Motor neuron (in vitro differentiated cells): ENCODE measurements at places on chromosomes 3 and 15. TPM values are rescaled to one million over a fixed set of nuclear protein-coding genes. Genes with fewer than 3 reads are reported as not detected.

Gene AQP9
- total RNA-seq = 0.05 TPM in 1 of 2 replicates, not detected in the other

Gene AP3B2
- total RNA-seq = 4.0 and 4.7 TPM in 2 replicates

Gene CPEB1
- total RNA-seq = 12.2 and 16.4 TPM in 2 replicates

Gene CPA3
- total RNA-seq = not detected in 2 replicates

Gene ELL3
- total RNA-seq = 0.38 and 0.81 TPM in 2 replicates

Gene MAP4
- 120 and 131 TPM in 2 replicates for total RNA-seq

Gene THRB
- 14.4 and 14.8 TPM in 2 replicates for total RNA-seq

Gene SAMD7
- 0.10 TPM in 1 of 2 replicates, not detected in the other for total RNA-seq

Gene PLXND1
- 59.0 and 67.4 TPM in 2 replicates for total RNA-seq

Gene ARRDC4
- total RNA-seq = 77.6 and 78.0 TPM in 2 replicates

Gene RTP1
- 1.1 TPM in 2 replicates for total RNA-seq

Gene TPRG1
- total RNA-seq = 2.0 and 2.5 TPM in 2 replicates

GRCh38 chr15:80002267-80002666, 31.3 kb upstream of the BCL2A1 start:
- no peak for ATAC-seq

GRCh38 chr3:58116161-58116955, 94.4 kb downstream of the DNASE1L3 start:
- no peak for ATAC-seq

DNA sequence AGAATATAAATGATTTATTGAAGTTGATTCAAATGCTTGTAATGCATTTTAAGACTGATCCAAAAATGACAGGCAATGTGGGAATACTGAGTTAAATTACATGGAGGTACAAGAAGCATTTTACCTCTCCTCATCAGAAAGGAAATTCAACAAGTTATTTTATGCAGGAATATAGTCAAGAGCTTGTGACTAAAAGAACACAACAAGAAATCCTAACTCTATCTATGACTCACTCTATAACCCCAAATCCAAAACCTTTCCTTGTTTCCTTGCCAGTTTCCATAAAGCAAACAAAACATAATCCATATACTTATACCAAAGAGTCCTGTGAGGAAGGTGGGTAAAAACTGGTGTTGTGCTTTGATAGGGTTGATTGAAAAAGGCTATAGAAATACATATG, 30.8 kb downstream of the SIN3A start:
- ATAC-seq = no peak

DNA sequence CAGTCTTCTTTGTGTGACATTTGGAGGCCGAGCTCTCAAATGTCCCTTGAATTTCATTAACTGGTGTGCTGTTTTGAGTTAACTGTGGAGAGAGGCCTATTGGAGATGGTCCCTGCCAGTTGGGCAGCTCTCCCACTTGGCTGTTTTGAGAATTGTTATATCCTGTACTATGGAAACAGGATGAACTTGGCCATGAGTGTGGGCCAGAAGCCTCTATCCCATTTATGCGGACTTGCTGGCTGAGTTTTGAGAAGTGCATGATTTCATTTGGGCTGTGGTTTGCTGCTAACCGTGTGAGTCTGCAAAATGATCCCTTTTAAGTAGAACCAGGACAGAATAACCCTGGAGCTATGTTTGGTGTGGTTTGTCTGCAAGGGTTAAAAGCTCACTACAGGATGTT, 366.0 kb downstream of the PTPRG start:
- ATAC-seq = no peak

- ATAC-seq = peak; percentile 25
Observed at GRCh38 chr3:161576311-161576710, 79.7 kb downstream of the OTOL1 start.

GRCh38 chr3:181771120-181771519, 59.4 kb downstream of the SOX2 start:
- no peak for ATAC-seq

- ATAC-seq = no peak
Observed at GRCh38 chr15:92645051-92645631, 10.4 kb downstream of the FAM174B start.

DNA sequence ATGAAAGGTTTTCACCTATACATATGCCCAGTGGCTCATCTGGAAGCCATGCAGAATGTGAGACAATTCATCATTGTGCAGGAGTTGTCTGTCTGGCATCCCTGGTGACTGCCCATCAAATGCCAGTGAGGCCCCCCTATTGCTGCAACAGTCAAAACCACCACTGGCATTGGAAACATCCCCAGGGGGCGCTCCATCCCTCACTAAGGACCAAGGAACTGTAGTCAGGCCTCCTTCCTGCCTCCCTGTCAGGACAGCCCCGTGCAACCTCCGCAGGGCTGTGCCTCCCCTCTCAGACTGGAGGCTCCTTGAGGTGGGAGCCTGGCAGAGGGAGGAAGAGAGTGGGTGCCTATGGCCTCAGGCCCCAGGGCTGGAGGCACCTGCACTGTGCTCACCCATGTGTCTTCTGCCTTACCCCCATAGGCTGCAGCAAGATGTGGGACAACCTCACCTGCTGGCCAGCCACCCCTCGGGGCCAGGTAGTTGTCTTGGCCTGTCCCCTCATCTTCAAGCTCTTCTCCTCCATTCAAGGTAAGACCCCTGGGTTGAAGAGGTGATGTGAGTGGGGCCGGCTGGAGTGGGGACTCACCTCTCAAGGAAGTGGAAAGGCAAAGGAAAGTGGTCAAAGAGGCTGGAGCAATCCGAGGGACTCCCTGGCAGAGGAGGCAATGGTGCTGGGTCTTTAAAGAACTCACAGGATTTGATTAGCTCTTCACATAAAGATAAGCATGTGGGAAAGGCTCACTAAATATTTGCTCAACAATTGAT, 16.5 kb downstream of the VIPR1 start:
- ATAC-seq = no peak

DNA sequence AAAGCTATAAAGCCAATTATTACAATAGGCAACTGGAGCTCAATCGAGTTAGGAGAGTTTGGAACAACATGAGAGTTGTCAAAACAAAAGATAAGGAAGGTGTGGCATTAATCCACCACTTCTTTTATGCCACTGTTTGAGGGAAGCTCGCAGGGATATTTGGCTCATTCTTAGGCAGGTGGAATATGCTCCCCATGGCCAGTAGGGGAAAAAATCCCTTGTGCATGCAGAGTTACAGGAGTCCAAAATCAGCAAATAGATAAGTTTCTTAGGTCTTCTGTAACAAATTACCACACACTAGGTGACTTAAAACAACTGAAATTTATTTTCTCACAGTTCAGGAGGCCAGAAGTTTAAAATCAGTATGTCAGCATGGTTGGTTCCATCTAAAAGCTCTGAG, 135.4 kb upstream of the SYNPR start:
- ATAC-seq = no peak

GRCh38 chr3:138314751-138315150, 14.9 kb downstream of the NME9 start:
- no peak for ATAC-seq

DNA sequence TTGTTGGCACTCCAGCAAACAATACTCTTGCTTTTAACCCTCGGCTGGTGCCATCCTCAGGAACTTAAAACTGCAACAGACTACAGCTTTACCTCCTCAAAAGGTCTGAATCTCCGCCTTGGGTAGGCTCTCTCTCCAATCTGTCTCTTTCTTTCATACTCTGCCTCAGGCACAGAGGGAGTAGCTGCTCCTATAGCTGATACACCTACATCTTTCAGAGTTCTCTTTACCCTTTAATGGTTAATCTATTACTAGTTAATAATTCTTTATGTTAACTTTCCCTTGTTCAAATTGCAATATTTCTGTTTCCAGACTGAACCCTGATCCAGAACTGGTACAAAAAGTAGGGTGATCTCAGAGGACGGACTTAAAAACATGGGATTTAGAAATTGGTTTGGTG, 66.2 kb downstream of the MAP4 start:
- ATAC-seq = no peak

DNA sequence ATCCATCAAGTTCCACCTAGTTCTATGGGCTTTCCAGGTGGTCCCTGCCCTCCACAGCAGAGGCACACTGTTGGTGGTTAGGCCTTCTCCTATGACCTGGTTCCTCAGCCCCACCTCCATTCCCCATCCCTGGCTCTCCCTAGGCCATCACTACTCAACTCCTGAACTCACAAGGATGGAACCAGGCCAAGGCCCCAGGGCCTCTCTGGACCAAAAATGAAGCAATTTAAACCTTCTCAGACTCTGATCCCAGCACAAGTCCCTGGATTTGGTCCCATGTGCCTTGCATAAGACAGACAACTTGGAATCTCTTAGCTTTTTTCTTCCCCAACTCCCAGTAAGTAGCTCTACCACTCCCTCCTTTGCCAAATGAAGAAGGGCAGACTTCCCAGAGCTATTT, 14.4 kb upstream of the ACAN start:
- ATAC-seq = no peak

DNA sequence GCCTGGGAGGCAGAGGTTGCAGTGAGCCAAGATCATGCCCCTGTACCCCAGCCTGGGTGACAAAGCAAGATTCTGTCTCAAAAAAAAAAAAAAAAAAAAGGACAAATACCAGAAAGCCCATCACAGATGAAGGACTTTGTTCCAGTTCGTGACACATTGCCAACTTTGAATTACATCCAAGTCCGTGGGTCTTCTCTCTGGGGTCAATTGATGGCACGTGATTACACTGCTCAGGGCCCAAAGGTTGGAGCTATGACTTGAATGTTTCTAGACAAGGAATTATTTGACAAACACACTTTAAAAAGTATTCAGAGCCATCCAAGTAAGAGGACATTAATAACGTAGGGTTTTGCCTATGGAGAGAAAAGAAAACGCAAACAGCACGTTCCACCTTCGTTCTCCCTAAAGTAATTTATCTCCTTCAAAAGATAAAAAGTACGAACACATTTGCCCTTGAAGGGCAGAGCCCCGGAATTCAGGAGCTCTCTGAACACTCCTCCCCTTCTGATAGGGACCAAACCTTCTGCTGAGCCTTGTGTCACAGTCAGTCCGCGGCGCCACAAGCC, 31.3 kb upstream of the ST3GAL6 start:
- ATAC-seq = no peak

DNA sequence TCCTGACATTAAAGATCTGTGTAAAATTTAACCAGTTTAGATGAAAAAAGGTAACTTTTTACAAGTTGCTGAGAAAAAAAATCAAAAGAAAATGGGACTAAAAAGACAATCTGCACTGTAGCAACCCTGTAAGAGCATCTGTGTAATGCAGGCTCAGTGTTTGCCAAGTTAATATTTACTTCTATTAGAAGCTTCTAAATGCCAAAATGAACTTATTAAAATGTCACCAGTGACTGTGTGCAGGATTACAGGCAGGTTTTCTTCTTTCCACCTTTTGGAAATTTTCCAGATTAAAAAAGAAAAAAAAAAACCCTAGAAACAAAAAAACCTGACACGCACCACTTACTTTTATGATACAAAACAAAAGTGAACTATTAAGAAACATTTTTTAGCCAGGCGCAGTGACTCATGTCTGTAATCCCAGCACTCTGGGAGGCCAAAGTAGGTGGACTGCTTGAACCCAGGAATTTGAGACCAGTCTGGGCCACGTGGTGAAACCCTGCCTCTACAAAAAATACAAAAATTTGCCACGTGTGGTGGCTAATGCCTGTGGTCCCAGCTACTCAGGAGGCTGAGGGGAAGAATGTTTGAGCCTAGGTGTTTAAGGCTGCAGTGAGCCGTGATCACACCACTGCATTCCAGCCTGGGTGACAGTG, 87.2 kb downstream of the TJP1 start:
- no peak for ATAC-seq

DNA sequence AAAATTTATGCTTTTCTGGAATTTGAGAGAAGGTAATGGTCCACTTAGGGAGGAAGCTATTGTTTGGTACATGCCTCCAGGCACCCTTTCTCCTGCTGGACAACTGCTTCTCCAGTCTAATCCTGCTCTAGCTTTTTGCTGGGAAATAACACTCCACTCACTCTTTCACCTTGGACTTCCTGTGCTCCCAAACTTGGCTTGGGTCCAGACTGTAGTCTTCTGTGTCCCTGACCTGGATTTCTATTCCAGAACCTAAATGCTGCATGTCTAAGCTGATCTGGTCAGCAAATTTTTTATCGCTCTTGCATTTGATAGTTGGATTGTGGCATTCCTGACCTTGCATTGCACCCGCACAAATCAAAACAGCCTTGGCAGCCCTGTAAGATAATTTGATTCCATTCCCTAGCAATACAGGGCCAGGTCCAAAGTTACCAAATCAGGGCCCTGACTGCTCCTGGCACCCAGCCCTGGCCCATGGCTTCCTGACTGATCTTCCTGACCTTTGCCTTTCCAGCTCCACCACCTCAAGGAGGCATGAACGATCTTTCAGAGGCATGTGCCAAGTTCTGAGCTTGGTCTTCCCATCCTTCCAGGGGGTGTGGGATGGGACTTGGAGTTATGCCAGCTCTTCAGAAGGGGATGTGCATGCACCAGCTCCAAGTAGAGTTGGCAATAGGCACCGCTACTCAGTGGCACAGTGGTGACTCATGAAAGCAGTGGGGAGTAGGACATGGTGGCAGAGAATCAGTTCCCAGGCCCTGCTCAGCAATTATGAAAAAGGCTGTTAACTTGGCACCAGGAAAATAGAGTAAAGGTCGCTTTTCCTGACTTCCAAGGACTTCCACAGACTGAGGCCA, 43.9 kb upstream of the GOLGA8J start:
- ATAC-seq = no peak

GRCh38 chr3:49609815-49610214, 55.5 kb downstream of the BSN start:
- ATAC-seq = no peak

DNA sequence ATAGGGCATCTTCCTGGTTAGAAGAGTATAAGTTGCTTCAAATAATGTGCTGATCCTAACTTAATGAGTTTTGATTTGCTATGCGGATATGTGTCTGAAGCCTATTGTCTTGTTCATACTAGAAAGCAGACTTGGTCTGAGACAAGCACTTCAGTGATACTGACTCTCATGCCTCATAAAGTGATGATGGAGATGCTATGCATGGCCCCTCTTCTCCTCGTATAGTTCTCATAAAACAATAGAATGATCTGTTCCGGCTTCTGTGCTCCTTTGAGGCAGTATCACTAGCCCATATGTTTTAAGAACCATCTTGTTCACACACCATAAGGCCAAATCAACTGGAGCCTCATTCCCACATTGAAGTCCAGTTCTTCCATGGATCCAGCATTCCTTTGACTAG, 222.1 kb downstream of the LRTM1 start:
- ATAC-seq = no peak

- no peak for ATAC-seq
Observed at GRCh38 chr3:126284258-126284904, 72.8 kb downstream of the KLF15 start.

DNA sequence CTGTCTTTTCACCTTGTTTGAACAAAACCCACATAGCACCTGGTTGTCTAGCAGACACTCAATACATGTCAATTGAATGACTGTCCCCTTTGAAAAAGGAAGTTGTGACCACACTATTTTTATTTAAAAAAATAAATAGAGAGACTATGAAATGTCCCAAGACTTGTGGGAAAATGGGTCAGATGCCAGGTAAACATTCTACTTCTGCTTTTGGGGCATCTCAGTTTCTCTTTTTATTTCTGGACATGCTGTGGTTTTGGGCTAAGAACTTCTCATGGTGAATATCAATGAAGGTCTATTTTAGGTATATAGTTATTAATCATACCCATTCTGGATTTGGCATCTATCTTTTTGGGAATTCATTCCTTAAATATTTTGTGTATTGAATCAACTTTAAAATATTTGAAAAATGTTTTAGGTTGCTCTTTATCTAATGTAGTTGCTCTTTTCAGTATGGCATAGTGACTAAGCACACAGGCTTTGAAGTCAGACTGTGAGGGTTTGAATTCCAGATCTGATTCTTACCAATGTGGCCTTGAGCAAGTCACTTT, 4.4 kb downstream of the TMEM45A start:
- no peak for ATAC-seq

- ATAC-seq = no peak
Observed at GRCh38 chr15:92005154-92005553, 151.6 kb downstream of the SLCO3A1 start.

- ATAC-seq = no peak
Observed at GRCh38 chr15:77742570-77742969, 109.9 kb upstream of the LINGO1 start.
